Gastroesophageal sphincter (tissue), 4 donors: ENCODE measurements at places on chromosomes 2 and 18.

DNA sequence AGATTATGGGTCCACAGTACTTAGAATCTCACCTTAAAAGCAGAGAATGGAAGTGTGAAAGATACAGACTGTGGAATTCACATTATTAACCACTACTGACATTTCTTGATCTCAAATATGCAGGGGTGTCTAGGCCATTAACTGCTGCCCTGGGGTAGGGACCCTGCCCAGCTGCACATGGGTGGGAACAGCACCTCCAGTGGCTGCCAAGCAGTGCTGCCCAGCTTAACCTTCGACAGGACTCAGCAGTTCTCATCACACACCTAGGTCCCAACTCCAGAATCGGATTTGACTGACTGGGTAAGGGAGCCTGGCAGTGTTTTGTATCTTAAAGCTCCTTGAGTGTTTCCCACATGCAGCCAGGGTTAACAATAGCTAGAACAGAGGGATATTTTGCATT is 14.9 kb downstream of the ERFE start:
- H3K27me3 ChIP-seq: no peaks in the 10 kb centered on the region
- ATAC-seq: no peak
- H3K4me3 ChIP-seq: no peak overlapping the region

DNA sequence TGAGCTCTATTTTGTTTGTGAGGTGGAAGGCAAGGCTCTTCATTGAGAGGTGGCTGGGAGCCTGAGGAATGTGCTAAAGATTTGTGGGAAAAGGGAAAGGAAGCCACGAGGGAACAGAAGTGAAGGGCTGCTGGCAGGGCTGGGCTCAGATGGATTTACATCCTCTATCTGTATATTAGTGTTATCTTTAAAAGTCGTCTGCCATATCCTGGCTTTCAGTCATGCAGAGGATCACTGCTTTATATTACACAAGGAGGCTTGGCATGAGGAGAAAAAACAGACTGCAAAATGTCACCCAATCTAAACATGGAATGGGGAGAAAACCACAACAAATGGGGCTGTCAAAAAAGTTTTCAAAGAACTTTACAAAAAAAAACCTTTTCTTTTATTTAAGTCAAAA is 434.4 kb downstream of the HRH4 start:
- no peaks in the 10 kb centered on the region for H3K27me3 ChIP-seq
- no peak overlapping the region for H3K4me3 ChIP-seq
- ATAC-seq: no peak
- no peaks in the 10 kb centered on the region for H3K36me3 ChIP-seq

DNA sequence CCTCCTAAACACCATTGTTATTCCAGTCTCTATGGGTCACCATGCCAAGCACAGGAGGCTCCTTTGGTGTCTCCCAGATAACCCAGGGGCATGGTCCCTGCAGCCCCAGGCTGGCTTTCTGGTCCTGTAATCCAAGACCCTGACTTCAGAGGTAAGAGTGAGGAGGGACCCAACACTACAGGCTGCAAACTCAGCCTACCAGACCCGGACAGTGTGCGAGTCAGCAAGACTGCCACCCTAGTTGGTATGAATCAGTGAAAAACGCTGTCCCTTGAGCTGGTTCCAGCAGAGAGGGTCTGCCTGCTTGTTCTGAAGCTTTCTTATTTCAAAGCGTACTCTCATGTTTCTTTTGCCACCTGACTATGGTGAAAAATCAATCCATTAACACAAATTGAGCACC is 47.6 kb upstream of the ZFP36L2 start:
- ATAC-seq: no peak
- H3K4me1 ChIP-seq: peaks cover 29% of the 10 kb centered on the region
- H3K27ac ChIP-seq: peak overlapping the region; percentile 27
- no peaks in the 10 kb centered on the region for H3K36me3 ChIP-seq
- no peaks in the 10 kb centered on the region for H3K27me3 ChIP-seq
- H3K4me3 ChIP-seq: no peak overlapping the region

DNA sequence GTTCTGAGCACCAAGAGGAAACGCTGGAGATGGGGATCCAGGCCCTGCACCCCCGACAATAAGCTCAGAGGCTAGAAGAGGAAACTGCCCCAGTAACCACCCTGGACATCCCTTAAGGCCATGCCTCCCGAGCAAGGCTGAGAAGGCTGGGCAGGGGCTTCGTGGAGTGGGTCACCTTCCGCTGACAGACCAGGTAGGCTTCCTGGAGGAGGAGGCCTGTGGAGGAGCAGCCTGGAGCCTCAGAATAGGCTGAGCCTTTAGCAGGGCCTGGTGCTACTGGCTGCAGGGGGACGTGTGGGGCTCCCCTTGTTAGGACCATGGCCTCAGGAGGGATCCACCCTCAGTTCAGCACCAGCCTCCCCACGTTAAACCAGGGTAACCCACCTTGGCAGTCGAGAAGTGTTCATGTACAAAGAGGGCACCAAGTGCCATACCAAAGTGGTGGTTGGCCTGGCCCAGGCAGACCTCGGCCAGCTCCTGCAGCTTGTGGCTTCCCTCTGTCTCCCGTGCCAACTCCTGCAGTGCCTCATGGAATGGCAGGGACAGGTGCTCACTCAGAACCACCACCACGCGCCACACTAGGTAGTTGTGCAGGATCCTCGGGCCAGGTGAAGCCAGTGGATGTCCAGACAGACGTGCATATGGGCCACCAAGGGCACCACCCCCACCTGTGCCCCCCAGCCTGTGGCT is 28.5 kb upstream of the ALPP start:
- H3K27me3 ChIP-seq: peaks cover 74% of the 10 kb centered on the region
- no peak overlapping the region for H3K4me3 ChIP-seq
- H3K27ac ChIP-seq: no peak overlapping the region
- no peaks in the 10 kb centered on the region for H3K36me3 ChIP-seq

- no peak overlapping the region for H3K4me3 ChIP-seq
- H3K27ac ChIP-seq: no peak overlapping the region
- H3K27me3 ChIP-seq: peaks cover 76% of the 10 kb centered on the region
- no peaks in the 10 kb centered on the region for H3K36me3 ChIP-seq
- no peaks in the 10 kb centered on the region for H3K4me1 ChIP-seq
Measured at GRCh38 chr2:138779406-138779780, 797 bp downstream of the NXPH2 start.

DNA sequence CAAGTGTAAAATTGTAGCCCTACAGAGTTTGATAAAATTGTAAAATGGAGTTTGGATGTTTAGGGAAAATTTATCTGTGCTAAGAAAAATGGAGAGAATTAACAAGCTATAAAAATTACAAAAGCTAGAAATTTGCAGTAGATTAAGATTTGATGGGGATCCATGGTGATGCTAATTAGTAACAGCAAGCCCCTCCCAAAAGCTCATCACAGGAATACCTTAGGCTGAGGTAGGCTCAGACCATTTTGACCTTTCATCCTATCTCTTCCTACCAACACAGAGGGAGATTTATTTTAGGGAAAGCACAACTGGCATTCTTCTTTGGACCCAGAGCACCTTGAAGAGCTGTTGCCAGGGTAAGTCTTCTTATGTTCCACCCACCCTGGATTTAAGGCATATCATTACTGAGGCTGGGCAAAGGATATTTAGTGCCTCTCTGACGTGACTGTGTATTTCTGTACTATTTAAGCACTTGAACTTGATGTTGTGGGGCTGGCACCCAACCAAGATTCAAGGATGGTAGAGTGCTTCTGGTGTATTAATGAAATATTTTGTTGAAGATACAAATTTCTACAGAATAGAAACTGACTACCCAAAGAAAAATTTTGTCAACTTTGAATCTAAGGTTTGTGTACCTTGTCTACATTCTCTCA is 70.8 kb upstream of the SLC39A10 start:
- H3K27me3 ChIP-seq: no peaks in the 10 kb centered on the region
- no peak for ATAC-seq
- no peak overlapping the region for H3K27ac ChIP-seq
- H3K4me1 ChIP-seq: peaks cover 16% of the 10 kb centered on the region

DNA sequence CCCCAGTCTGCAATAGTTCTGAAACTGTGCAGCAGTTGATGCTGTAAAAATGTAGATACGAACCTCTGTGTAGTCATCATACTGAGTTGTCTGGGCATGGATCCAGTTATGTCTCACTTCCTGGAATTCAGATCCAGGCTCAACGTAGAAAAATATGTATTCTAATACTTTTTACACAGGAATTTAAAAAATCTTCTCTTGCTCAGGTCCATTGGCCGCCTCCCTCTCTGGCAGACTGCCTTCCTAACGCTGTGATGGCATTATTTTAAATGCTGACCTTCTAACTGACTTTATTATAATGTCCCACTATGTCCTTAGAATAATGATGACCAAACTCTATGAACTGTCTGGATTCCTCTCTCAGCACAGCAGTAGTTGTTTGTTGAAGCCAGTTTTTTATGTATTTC is 119.6 kb downstream of the FEZ2 start:
- H3K4me1 ChIP-seq: peaks cover 37% of the 10 kb centered on the region
- no peak overlapping the region for H3K4me3 ChIP-seq
- no peaks in the 10 kb centered on the region for H3K36me3 ChIP-seq
- H3K27me3 ChIP-seq: no peaks in the 10 kb centered on the region
- H3K27ac ChIP-seq: peak overlapping the region; percentile 13

GRCh38 chr18:12867441-12868123 is 16.5 kb downstream of the PTPN2 start:
- H3K36me3 ChIP-seq: no peaks in the 10 kb centered on the region
- H3K4me1 ChIP-seq: no peaks in the 10 kb centered on the region
- no peak overlapping the region for H3K27ac ChIP-seq
- H3K4me3 ChIP-seq: no peak overlapping the region
- no peak for ATAC-seq
- no peaks in the 10 kb centered on the region for H3K27me3 ChIP-seq

DNA sequence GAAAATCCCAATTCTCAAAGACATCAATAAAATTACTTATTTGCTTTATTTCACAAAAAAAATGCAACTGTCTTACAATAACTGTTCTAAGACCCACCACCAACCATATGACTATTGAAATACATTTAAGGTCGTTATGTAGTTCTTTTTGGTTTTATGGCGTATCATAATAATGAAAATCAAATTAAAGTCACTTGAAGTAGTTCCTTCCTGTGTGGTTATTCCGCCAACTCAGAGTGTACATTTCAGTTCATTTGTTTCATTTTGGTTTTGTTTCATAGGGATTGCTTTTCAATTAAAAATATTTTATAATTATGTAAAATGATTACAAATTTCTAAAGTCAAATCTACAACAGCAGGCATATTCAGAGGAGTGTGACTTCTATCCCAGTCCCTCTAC is 45.9 kb upstream of the AAK1 start:
- no peaks in the 10 kb centered on the region for H3K27me3 ChIP-seq
- H3K4me1 ChIP-seq: no peaks in the 10 kb centered on the region
- ATAC-seq: no peak
- H3K27ac ChIP-seq: no peak overlapping the region
- H3K36me3 ChIP-seq: no peaks in the 10 kb centered on the region
- H3K4me3 ChIP-seq: no peak overlapping the region

DNA sequence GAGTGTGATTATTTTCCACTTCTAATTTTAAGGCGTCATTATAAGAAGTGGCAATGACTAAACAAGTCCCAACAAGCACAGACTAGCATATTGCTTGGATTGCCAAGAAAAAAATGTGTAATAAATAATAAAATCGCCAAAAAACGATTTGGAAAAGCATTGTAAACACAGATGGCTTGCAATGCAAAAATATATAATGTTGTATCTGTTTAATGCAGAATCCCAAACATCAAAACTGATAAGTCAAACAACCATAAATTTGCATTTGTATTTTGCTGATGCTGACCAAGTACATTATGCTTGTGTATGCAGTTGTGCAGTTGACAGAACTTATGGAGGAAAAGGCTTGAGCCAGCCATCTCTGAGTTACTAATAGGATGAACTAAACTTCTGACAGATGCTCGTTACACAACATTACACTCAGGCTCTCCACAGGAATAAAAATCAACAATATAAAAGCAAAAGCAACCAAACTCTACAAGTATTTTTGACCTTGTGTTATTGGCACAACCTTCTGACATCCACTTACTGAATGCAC is 68.1 kb downstream of the DNER start:
- H3K27me3 ChIP-seq: peaks cover 9% of the 10 kb centered on the region
- no peak for ATAC-seq

DNA sequence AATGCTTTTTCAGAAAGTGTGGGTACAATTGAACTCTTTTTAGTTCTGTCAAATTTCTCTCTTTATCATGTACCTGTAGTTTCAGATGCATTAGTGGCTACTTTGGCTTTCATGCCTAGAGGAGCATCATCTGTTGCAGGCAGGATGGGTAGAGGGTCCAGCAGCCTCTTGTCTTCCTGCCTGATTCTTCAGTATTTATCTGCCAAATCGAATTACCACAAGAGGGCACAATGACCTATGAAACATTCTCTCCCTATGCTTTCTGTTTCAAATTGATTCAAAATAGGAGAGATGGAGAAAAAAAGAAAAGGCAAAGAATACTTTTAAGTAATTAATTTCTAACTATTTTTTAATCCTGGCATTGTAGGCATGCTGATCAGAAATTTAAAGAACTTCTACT is 477.2 kb downstream of the TRIB2 start:
- H3K4me3 ChIP-seq: no peak overlapping the region
- no peak for ATAC-seq
- H3K4me1 ChIP-seq: no peaks in the 10 kb centered on the region

DNA sequence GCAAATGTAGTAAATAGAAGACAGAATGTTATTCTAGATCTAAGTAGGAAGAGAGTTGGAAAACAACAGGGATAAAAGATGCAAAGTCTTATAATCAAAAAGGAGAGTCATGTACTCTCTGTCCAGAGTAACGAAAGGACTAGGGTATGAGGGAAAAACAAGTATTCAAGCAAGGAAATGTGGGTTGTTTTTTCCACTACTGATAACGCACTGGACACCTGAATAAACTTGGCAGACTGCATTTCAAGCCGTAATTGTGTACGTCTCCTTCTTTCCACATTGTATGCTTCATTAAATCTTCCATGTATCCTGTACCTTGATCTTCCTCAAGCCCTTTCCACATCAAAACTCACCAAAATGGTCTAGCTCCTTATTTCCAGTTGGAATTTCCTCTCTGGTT is 420.6 kb downstream of the ZEB2 start:
- no peaks in the 10 kb centered on the region for H3K4me1 ChIP-seq
- H3K4me3 ChIP-seq: no peak overlapping the region
- H3K27ac ChIP-seq: no peak overlapping the region
- peaks cover 4% of the 10 kb centered on the region for H3K36me3 ChIP-seq
- no peak for ATAC-seq

DNA sequence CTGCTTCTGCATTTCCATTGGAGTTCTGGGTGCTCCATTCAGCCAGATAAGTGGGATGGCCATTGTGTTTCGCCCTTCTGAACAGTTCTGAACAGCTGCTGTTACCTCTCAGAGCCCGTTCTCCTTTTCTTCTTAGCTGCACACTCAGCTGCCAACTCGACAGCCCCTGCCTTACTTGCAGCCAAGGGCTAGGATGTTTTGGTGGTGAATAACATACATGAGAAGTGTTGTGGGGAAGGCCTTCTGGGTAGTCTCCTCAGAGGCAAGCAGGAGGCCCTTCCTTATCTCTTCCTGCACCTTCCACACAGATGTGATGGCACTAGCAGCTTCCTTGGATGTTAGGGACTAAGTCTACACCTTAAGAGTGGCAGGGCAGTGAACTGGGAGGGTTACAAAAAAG is 138.4 kb upstream of the NOSTRIN start:
- H3K4me1 ChIP-seq: peaks cover 26% of the 10 kb centered on the region
- H3K4me3 ChIP-seq: no peak overlapping the region
- no peak overlapping the region for H3K27ac ChIP-seq
- no peaks in the 10 kb centered on the region for H3K36me3 ChIP-seq
- no peaks in the 10 kb centered on the region for H3K27me3 ChIP-seq
- no peak for ATAC-seq

GRCh38 chr2:100935372-100935752 is 66.7 kb upstream of the RPL31 start:
- H3K4me1 ChIP-seq: no peaks in the 10 kb centered on the region
- ATAC-seq: no peak
- peaks cover 60% of the 10 kb centered on the region for H3K36me3 ChIP-seq
- no peak overlapping the region for H3K27ac ChIP-seq
- no peak overlapping the region for H3K4me3 ChIP-seq
